SHP77 (cell line): ENCODE measurements at places on chromosomes 16 and 17.

DNA sequence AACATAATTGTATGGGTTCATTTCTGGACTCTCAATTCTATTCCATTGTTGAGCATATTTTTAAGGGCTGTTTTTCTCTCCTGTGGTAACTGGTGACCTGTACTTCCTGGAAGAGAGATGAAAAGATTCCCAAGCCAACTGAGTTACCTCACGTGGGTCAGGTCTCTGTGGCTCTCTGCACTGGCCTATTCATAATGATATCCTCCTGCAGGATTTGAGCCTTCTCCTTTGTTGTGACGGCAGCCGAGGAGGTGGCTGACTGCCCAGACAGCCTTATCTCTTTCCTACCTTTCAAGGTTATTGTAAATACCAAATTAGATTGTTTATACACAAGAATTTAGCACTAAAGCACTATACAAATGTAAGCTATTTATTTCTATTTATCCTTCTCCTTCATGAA is 2.7 kb upstream of the ACE start:
- no peak for DNase-seq

- no peak for DNase-seq
These were observed 1161.5 kb downstream of the CDH11 start for GRCh38 chr16:63960321-63960720.

- no peak for DNase-seq
These were observed 218.8 kb upstream of the CHMP6 start for GRCh38 chr17:80772906-80773242.

GRCh38 chr16:10729104-10730048 is 14.3 kb upstream of the NUBP1 start:
- DNase-seq = peak; percentile 12

DNA sequence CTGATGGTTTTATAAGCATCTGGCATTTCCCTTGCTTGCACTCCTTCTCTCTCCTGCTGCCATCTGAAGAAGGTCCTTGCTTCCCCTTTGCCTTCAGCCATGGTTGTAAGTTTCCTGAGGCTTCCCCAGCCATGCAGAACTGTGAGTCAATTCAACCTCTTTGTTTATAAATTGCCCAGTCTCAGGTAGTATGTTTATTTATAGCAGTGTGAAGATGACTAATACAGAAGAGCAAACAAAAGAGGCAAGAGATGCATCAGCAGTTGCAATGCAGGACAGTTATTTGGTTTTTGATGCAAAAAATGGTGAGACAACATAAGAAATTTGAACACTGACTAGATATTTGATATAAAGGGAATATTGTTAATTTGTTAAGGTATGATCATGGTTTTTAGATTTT is 16.8 kb downstream of the TMEM100 start:
- DNase-seq = no peak

DNA sequence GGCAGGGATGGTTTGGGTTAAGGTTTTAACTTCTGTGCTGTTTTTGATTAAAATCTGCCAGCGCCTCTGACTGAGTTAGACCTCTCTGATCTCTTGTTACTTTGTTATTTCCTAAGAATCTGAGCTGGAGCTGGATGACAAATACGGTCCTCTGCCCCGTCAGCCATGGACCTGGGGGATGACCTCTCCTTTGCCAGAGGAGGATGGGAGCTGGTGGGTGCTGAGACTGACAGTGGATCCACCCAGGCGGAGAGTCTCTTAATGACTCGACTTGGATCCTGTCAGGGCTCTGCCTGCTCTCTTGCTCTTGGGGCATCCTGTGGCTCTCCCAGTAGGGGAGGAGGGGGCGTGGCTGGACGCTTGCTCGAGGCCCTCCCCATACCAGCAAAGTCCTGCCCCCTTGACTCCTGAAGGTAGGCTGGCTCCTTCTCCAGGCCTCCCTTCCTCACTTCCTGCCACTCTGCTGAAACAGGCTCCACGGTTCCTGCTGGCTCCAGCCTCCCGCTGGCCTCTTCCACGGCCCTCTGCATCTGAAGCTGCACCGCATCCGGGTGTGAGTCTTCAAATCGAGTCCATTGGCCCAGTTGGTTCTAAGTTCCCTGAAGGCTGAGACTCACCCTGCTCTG is 24.8 kb upstream of the MAP3K14 start:
- DNase-seq = no peak

- no peak for DNase-seq
These were observed 83.9 kb downstream of the YPEL2 start for GRCh38 chr17:59415397-59415796.

DNA sequence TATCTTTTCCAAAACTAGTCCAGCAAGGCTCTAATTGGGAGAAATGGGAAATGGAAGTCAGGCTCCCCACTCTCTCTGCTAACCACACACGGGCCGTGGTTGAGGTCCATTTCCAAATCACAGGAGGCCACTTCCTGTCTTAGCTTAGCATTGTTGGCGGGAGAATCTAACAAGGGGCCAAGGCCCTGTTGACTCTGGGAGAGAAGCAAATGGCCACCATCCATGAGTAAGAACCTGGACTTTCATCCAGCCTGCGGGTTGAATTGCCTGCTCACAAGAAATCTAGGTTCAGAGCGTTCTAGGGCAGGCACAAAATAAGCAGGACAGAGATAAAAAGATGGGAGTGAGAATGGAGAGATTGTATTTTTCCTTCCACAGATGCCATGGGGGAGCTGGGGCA is 5.7 kb downstream of the FAM20A start:
- DNase-seq = no peak

DNA sequence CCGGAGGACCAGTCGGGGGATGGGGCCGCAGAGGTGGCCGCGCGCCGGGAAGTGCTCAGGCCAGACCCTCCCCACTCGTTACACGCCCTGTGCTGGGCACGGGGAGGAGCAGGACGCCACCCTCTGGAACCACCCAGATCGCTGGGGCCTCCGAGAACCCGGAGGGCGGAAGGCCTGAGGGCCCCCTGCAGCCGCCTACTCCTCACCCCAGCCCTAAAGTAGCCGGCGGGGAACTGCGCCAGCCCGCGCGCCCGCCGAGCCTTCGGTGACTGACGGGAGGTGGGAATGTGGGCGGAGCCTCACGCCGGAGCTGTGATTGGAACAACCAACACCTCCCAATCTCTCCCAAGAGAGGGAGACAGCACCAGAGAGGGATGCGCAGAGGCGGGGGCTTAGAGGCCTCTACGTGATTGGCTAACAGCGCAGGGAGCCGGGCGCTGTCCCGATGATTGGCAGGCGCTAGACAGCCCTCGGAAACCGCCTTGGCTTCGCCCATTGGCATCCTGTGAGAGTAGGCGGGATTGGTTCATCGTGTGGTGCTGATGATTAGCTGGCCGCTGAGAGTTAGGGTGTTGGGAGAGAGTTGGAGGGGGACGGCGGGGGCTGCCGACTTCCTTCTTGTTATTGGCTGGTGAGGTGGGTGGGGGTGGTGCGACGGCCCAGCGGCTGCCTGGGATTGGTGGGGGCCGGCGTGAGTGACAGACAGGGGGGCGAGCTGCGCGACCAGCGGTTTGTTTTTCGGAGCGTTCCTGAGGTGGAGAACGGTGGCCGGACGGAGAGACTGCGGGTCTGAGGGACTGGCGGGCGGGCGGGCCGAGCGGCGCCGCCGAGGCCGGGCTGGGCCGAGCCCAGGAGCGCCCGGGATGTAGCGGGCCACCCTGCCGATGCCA is at the start of gene MAP3K3:
Gene MAP3K3, plus strand, starts transcription at position 734 of the 890 bp plus-strand sequence. CDS start 343 bp downstream, outside the sequence.
- DNase-seq = peak; percentile 99

- DNase-seq = peak; percentile 87
These were observed 14.4 kb upstream of the ALDH3A1 start for GRCh38 chr17:19762515-19762961.

DNA sequence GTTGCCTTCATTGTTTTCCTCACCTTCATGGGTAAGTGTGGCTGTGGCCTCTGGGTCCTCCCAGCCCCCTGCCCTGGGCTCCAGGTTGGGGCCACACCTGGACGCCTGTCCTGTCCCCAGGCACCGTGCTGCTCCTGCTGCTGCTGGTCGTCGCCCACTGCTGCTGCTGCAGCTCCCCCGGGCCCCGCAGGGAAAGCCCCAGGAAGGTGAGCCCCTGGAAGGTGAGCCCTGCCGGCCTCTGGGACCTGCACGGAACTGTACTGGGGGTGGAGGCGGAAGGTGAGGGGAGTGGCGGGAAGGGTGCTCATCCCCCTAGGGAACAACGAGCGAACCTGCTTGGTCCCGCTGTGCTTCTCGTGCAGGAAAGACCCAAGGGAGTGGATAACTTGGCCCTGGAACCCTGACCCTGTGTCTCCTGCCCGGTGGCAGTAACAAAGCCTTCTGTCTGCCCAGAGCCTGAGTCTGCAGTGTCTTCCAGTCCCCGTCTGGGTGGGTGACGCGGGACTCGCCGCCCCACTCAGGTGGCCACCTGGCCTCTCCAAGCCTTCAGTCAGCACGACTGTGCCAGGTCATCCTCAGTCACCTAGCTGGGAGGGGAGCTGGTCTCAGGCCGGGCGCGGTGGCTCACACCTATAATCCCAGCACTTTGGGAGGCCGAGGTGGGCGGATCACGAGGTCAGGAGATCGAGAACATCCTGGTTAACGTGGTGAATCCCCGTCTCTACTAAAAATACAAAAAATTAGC is 831 bp downstream of the SMIM22 start:
- no peak for DNase-seq

DNA sequence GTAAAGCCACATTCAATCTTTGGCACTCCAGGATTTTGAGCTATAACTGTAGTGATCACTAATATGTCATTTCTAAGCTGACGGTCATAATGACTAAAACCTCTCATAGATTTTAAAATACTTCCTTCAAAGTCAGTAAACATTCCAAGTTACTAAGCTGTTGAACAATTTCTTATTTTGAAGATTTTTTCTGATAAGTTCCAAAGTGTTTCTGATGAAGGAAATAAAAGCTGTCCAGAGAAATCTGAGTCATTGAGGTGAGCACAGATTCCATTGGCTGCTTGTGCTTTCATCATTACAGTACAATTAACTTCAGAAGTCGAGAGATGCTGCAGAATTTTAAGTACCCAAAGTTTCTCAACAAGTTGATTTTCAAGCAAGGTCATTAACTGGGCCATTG is 23.9 kb downstream of the NLRC5 start:
- no peak for DNase-seq

GRCh38 chr17:19250421-19251173 is 13.4 kb downstream of the EPN2 start:
- no peak for DNase-seq

GRCh38 chr16:69927056-69927757 is 23.9 kb upstream of the CLEC18A start:
- no peak for DNase-seq

GRCh38 chr17:67672592-67673335 is 45.0 kb upstream of the NOL11 start:
- DNase-seq = no peak

DNA sequence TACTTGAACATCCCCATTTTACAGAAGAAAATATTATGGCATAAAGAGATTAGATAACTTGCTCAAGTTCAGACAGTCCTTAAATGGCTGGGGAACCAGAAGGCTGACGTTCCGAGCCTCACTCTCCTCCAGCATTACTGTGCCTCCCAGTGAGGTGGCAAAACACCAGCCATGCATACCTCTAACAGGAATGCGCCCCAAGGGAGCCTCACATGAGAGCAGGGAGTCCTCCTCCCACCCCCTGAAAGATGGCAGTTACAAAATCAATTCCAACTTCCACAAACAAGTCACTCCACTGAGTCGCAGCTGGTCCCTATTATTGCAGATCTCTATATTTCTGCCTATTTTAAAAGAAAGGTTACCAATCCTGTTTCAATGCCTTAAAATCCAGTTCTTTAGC is 55.5 kb downstream of the ANKFY1 start:
- no peak for DNase-seq

- DNase-seq = no peak
These were observed 128.8 kb downstream of the MGAT5B start for GRCh38 chr17:76996741-76997694.

- no peak for DNase-seq
These were observed 321.5 kb downstream of the MAP2K4 start for GRCh38 chr17:12342161-12342560.

GRCh38 chr17:82647593-82648164 is 565 bp downstream of the WDR45B start:
- no peak for DNase-seq

GRCh38 chr16:70752426-70752825 is 48.5 kb downstream of the VAC14 start:
- DNase-seq = no peak

- DNase-seq = no peak
These were observed 15.4 kb downstream of the MFSD11 start for GRCh38 chr17:76753061-76753961.

DNA sequence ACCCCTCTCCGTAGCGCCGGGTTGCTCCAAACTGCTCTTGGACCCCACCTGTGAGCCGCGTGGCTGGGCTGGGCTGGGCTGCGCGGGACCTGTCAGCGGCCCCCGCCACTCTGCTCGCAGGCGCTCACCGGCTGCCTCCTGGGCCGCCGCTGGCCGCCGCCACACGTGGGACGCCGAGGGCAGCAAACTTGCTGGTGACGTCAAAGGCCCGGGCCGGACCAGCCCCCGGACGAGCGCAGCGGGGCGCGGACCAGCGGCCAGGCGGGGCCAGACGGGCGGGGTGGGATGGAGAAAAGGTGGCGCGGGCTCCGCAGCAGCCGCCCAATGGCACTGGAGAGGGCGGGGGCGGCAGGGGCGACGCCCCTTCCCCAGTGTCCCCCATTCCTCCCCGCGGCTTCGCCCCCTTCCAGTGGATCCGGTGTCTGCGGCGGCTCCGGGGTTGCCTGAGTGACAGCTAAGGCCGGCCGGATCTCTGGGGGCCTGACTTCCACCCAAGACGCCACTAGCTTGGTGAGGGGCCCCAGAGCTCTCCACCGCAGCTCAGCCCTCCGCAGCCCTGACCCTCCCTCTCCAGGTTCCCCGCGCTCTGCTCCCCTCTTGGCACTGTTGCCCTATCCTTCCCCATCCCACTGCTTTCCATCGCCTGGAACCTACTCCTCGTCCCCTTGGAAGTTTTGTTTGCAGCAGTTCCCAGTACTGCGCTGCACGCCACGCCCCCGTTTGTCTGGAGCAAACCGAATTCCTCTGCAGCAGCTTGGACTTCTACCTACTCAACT is at the start of gene HS3ST3A1:
Gene HS3ST3A1, minus strand, starts transcription at position 154 of the 776 bp plus-strand sequence. CDS start 800 bp downstream, outside the sequence.
- peak; percentile 15 for DNase-seq

- DNase-seq = no peak
These were observed 15.3 kb downstream of the MPP2 start for GRCh38 chr17:43891851-43892646.

DNA sequence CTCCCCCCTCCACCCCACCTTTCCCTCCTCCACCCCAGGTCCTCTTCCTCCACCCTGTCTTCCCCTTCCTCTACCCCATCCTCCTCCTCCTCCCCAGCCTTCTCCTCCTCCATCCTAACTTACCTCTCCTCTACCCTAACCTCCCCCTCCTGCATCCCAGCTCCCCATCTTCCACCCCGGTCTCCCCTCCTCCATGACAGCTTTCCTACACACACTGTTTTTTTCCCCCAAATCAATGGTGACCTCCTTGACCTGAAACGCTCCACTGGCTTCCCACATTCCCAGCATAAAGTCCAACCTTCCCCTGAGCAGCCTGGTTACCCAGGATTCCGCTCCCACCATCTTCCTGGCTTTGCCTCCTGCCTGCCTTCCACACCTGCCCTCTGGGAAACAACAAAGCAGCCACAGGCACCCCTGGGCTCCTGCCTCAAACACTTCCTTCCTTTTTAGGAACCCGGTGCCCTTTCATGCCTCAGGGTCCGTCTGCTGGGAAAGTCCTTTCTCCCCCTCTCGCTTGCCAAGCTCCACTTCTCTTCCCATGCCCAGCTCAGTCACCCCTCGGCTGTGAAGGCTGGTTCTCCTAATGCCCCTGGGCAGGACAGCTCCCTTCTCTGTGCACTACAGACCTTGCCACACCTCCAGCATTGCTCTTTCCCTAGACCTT is 2.1 kb downstream of the RGS9 start:
- no peak for DNase-seq

GRCh38 chr17:62405451-62405850 is 18.2 kb upstream of the METTL2A start:
- no peak for DNase-seq

- no peak for DNase-seq
These were observed 163.5 kb upstream of the KIF2B start for GRCh38 chr17:53659181-53659580.

GRCh38 chr16:14635395-14636165 is 2.8 kb downstream of the BFAR start:
- DNase-seq = no peak
